Pulmonary artery endothelial cell (primary cell): ENCODE measurements at places on chromosomes 16 and 17. TPM values are rescaled to one million over a fixed set of nuclear protein-coding genes. Genes with fewer than 3 reads are reported as not detected.

Gene C16orf92
- not detected in 2 replicates for total RNA-seq

Gene SRL
- 0.07 and 0.11 TPM in 2 replicates for total RNA-seq

Gene UBFD1
- total RNA-seq = 60.1 and 93.2 TPM in 2 replicates

Gene GGT6
- total RNA-seq = not detected in 2 replicates

Gene SPATA20
- 47.2 and 57.8 TPM in 2 replicates for total RNA-seq

Gene DNAH2
- under 0.01 and 0.07 TPM in 2 replicates for total RNA-seq

Gene NPIPA2
- 0.07 and 0.60 TPM in 2 replicates for total RNA-seq
